ENCODE measurements at places on chromosomes 4 and X.

DNA sequence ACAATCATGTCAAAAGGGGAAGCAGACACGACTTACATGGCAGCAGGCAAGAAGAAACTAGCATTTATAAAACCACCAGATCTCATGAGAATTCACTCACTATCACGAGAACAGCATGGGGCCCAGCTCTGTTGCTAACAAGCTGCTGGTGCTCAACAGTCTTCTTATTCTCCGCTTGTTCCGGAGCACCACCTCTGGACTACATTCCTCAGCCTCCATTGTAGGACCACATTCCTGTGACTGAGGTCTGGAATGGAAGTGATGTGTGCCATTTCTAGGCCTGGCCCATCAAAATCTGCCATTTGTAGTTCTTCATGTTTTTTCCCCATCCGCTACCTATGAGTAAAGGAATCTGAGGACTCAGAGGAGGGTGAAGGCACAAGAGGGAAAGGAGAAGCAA lies 111.5 kb upstream of the PTCHD1 start:
- DNase-seq = no peak

DNA sequence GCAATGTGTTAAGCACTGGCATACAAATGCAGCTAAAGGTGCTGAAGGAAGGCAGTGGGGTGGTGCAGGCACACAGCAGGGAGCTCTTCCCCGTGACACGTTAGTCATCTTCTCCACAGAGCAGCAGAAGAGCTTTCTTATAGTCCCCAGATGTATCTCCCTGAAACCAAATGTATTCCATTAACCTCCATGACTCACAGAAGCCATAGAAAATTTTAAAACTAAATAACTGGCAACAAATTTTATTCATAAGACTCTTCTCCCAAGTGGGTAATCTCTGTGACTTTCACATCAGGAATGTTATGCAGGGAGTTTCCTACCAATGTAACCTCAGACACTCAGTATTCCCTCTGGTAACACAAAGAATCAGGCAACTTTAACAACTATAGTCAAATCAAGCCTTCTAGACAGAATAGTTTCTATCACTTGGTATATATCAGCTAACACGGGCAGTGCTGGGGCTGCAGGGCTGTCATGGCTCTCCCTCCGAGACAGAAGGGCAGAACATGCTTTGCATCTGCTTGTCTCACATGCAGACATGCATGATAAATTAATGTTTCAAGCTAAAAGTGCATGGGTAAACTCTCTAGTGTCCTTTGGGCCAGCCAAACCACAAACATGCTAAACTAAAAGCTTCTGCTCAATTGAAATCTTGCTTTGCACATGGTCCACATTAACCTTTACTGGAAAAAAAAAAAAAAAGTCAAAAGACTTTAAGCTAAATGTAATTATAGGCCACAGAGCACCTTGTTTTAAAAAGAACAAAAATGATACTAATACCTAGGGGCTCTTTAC lies 28.2 kb downstream of the ANXA5 start:
- no peak for DNase-seq

- no peak for DNase-seq
Observed at GRCh38 chr4:165926307-165926706, 53.3 kb downstream of the TLL1 start.

DNA sequence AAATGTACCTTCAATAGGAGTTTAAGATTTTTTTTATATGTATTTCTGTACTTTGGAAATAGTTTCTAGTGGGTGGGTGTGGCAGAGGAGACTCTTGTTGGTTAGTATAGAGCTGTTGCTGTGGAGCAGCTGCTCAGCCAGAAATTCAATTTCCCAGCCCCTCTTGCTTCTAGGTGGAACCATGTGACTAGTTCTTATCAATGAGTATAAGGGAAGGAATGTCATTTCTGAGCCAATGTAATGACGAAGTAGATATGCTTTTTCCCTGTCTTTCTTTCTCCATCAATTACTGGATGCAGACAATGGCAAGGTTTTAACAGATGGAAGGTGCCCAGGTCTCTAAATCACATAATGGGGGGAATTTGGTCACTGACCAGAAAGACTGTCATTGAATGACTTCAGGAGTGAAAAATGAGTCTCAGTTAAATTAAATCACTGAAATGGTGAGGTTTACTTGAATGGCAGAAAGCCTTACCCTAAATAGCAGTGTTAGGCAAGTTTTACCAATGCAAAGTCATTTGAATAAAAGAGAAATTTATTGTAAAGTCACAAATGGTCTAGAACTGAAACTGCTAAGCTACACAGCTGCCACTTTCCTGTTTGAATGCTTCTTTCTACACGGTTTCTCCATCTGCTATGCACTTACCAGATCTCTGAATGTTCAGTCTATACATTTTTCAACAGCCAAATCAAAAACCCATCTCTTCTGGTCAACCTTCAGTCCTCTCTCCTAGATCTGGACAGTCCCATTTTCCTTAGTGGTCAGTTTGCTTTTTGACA lies 795.4 kb upstream of the MAGEB2 start:
- no peak for DNase-seq

DNA sequence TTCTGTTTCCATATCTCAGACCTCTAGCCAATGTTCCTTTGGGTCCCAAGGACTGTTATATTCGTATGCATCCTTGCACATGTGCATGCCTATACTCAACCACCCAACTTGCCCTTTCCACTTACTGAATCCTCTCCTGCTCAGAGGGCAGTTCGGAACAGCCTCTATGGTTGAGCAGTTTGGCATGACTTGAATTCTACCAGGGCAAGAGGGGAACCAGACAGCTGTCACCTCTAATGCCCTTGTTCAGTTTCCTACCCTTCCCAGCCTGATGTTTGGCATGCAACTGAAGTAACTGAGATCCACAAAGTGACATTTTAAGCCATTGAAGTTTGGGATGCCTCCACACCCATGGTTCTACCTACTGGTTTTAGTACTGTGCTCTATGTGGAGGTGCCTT lies 17.5 kb downstream of the DRP2 start:
- DNase-seq = no peak

DNA sequence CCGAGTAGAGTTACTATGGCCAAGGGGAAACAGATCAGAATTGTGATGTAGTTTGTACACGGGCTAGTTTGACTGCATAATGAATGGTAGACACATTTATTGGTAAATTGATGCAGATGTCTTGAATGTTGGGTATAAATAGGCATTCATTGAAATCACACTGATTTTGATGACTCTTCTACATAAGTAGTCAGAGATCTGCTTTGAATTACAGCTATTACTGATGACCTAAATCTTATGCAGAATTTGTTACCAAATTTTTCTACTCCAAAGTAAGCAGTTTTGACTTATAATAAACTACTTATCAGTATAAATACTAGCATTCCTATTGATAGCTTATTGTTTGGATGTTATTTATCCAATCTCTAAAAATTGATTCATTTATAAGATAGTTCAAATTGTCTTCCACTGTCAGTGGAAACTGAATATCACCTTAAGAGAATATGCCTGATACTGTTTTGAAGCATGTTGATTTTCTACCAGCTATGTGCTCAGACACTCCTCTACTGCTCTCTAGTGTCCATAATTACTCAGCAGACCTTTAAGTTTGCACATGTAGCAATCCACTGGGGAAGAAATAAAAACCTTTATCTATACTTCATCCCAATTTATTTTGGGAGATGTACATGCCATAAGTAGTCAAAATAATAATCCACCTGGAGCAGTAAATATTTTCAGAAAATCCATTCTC lies 120.3 kb downstream of the RASL11B start:
- DNase-seq = peak; percentile 35

- DNase-seq = no peak
Observed at GRCh38 chrX:39899856-39900776, 197.6 kb downstream of the BCOR start.

DNA sequence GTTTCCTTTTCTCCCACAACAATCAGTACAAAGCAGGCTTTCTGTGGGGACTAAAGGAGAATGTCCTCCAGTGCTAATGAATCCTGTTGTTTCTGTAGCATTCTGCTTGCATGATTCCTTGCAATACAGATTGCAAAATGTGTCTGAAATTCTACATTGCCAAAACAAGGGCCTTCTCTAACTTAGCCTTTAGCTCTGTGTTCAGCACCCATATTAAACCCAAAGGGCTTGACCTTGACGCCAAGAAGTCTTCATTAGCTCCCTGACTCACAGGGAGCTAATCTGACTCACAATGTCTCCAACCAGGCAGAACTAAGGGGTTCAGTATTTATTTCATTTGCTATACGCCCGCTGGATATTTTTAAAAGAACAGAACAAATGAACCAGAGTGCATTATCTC lies 241.4 kb upstream of the CLNK start:
- no peak for DNase-seq

GRCh38 chrX:134374294-134374693 lies 85.7 kb upstream of the HPRT1 start:
- DNase-seq = no peak

DNA sequence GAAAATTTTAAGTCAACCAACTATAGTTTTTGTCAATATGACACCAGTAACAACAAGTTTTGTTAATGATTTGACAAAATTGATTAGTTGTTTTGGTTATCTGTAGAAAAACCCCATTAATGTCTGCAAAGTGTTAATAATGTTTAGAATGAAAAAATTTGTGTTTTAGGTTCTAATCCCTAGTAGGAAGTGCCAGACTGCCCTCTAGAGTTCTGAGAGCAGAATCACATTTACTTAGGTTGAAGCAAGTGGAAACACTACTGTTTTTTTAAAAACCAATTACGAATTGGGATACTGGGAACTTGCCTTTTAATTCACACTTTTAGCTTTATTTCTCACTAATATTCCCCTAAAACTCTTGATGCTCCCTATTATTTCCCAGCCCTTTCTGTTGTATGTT lies 101.1 kb upstream of the CYLC1 start:
- DNase-seq = peak; percentile 2

- no peak for DNase-seq
Observed at GRCh38 chrX:3129256-3129655, 88.0 kb downstream of the ARSF start.

- DNase-seq = no peak
Observed at GRCh38 chrX:107723511-107723910, 52.1 kb downstream of the TSC22D3 start.

DNA sequence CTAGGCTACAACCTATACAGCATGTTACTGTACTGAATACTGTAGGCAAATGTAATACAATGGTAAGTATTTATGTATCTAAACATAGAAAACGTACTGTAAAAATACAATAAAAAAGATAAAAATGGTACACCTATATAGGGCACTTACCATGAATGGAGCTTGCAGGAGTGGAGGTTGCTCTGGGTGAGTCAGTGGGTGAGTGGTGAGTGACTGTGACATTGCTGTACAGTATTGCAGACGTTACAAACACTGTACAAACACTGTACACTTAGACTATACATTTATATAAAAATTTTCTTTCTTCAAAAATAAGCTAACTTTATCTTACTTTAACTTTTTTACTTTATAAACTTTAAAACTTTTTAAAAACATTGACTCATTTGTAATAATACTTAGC lies 190.3 kb upstream of the NR3C2 start:
- no peak for DNase-seq

GRCh38 chr4:182806259-182807252 lies 110.6 kb downstream of the DCTD start:
- peak; percentile 77 for DNase-seq

DNA sequence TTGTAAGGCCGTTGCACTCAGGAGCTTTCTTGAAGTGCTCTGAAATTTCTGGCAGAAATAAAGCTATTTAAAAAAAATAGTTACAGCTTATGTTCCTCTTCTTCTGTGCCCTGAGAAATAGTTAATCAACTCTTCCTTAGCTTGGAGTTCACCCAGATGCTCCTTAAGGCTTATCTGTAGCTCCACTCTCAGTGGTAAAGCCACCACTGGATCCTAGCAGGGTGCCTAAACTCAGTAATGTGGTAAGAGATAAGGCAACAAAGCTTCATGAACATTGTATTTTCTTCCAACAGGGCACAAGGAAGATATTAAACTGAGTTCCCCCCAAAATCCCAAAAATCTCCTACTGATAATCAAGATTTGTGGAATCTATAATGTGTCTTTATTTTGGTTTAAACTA lies 299.5 kb downstream of the MAPK10 start:
- DNase-seq = no peak

DNA sequence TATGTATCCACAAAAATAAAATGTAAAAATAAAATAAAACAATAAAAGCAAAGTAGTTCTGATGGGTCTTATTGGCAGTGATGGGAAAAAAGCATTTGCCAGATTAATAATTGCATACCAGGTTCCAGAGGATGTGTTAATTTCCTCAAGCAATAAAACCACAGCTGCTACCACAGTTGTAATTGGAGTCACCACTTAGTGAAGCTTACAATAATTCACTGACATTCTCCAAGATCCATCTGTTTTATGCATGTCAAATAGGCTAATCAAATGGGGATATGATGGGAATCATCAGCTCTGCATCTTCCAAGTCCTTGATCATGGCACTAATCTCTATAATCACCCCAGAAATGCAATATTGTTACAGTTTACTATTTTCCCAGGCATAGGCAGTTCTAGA lies 123.5 kb upstream of the EMCN start:
- no peak for DNase-seq

- no peak for DNase-seq
Observed at GRCh38 chr4:128916832-128917231, 107.3 kb downstream of the JADE1 start.

GRCh38 chrX:69173906-69174305 lies 8.7 kb upstream of the PJA1 start:
- peak; percentile 30 for DNase-seq

GRCh38 chr4:176261481-176261880 lies 7.5 kb downstream of the ASB5 start:
- DNase-seq = no peak

DNA sequence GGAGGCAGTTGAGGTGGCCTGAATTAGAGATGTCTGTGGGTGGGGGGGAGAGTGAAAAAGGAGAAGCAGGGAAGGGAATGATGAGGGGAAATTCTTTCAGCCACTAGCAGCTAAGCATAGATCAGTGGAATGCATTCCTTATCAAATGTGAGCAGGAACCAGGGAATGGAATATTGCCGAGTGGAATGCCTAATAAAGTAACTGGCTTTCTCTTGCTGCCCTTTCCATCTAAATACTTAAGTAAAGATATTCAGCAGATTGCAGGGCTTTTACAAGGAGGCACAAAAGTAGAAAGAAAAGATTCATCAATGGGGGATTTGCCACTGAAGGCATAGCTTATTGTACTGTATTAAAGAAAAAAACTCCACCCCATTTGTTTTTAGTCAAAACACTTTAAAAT lies 263.0 kb upstream of the RPS6KA3 start:
- DNase-seq = no peak
